Cardiac septum (tissue), 1 donor: ENCODE measurements at places on chromosomes 4 and X. TPM values are rescaled to one million over a fixed set of nuclear protein-coding genes. Genes with fewer than 3 reads are reported as not detected.

The CXCL1 gene
- total RNA-seq, result 0.86 TPM

The SPANXB1 gene
- total RNA-seq, result not detected

The TMLHE gene
- 33.0 TPM for total RNA-seq

The PLP1 gene
- total RNA-seq, result 2.2 TPM

The PPA2 gene
- 81.6 TPM for total RNA-seq

The EMCN gene
- total RNA-seq, result 27.5 TPM

The CEP44 gene
- total RNA-seq, result 11.1 TPM

The GAGE1 gene
- not detected for total RNA-seq

The SLC4A4 gene
- 22.0 TPM for total RNA-seq

The XAGE1A gene
- total RNA-seq, result not detected

- no peak for DNase-seq
These were observed 310.4 kb downstream of the ZNF674 start for GRCh38 chrX:46234775-46235174.

DNA sequence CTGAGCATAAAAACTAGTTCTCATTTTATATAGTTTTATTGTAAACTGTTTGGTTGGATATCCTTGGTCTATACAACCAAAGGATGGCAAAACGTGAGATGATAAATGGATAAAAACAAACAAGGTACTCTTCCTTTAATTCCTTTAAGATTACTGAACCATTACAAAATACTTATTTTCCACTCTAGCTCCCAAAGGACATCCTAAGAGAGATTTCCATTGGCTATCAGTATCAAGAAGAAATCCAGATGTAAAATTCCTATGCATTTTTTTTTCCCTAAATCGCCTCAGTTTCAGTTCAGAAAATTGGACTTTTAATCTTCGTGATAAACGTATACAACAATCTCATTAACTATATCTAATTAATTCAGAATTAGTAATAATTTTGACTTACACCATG is 2.3 kb downstream of the FBXL5 start:
- no peak for DNase-seq

GRCh38 chr4:129994715-129995114 is 898.8 kb downstream of the C4orf33 start:
- no peak for DNase-seq

DNA sequence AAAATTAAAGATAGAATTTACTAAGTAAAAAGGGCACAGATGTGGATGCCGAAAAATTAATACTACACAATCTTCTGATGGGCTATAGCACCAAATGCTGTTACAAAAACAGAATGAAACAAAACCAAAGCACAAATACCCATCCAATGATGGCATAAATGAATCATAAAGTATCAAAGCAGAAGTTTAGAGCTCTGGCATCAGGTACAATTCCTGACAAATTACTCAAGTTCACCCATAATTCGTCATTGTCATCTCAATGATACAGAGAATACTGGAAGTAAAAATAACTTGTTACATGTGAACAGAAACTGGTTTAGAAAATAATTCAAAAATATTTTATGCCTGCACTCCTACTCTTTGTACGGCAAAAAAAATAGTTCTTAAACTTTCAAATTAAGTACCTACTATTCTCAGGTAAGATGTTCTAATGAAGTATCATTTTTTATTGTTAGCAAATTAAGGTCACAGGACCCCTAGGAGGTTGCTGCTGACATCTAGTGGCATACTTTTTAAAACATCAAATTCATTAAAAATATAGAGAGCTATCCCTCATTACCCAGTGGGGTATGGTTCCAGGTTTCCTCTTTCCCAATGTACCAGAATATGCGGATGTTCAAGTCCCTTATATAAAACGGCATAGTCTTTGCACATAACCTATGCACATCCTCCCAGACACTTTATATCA is 126.1 kb downstream of the INPP4B start:
- no peak for DNase-seq

- DNase-seq, result no peak
These were observed 402.7 kb upstream of the TEX13C start for GRCh38 chrX:124917011-124917410.

- no peak for DNase-seq
These were observed 1.3 kb downstream of the GDI1 start for GRCh38 chrX:154437971-154438893.

DNA sequence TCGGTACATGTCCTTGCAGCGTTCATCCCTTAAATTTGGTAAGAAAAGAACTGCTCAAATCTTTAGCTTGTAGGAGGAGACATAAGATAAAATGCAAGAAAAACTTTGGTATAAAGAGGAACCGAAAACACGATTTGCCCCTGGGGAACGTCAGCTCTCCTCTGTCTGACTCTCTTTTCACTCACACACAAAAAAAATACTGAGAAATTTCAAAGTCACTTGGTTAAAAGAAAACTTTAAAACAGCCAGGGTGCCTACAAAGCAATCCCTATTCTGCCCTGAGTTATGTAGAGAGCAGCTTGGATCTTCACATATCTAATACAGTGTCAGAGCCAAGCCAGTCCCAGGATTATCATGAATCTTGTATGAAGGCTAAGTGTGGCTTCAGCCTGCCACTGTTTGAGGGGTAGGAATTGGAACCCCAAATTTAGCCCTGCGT is 248.5 kb upstream of the CXXC4 start:
- DNase-seq, result no peak

DNA sequence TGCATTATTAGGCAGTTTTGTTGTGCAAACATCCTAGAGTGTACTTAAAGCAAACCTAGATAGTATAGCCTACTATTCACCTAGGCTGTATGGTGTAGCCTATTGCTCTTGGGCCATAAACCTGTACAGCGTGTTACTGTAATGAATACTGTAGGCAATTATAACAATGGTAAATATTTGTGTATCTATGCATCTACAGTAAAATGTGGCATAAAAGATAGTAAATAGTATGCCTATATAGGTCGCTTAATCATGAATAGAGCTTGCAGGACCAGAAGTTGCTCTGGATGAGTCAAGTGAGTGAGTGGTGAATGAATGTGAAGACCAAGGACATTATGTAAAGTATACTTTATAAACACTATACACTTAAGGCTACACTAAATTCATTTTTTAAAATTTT is 16.6 kb downstream of the USO1 start:
- no peak for DNase-seq

- no peak for DNase-seq
These were observed at the start of gene NSG1 for GRCh38 chr4:4386736-4387392. Gene NSG1 (plus strand): TSS chr4:4387102. CDS start chr4:4387630, 528 bp downstream.

DNA sequence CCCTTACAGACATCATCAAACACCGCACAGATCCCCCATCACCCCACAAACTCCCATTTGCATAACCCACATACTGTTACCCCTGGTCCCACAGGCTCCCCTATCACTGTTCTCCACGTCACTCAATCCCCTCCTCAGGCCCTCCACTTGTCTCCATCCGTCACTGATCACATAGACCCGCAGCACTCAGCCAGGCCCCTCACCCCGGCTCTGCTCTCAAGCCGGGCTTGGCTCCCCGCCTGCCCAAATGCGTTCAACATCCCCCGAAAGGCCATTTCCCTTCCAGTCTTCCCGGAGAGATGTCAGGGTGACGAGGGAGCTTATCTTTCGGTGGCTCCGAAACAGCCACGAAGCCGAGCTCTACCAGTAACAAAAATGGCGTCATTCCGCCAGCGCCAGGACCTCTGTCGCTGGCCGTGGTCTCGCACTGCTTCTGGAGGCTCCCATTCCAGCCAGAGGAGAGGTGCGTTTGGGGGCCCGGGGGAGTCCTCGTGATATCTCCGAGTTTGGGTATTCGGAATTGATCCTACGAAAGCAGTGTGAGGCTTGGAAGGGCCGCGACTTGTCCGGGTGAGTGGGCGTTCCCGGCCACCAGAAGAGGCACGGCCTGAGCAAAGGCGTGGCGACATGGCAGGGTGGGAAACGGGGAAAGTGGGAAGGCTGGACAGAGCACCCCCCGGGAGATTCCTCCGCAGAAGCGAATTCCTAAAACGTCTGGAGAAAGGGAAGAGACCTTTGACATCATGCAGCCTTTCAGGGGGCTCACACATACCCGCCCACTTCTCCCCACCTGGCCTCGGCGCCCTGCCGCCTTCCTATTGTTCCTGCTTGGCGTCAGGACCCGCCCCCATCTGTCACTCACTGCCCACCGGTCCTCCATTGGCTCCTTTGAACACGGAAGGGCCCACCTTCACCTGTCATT is at the start of gene ZNF630:
Gene ZNF630 (minus strand): TSS at position 577 of the 922 bp plus-strand sequence. CDS start 4,754 bp downstream, outside the sequence.
- peak; percentile 93 for DNase-seq

DNA sequence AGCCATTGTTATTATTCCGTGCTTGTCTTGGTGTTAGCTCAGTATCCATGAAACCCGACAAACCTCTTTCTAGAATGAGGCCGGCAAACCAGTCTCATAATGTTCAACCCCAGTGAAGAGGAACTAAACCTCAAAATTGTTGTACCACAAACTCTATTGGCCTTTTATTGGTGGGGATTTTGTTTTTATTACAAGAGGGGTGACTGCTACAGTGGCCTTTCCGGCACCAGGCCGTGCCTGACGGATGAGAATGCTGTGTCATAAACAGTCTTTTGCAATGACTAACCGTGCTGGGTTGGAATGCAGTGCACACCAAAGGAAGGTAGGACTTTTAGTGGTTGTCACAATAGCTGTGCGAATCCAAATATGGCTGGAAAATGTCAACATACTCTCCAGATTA is 60.8 kb downstream of the SHROOM2 start:
- no peak for DNase-seq

DNA sequence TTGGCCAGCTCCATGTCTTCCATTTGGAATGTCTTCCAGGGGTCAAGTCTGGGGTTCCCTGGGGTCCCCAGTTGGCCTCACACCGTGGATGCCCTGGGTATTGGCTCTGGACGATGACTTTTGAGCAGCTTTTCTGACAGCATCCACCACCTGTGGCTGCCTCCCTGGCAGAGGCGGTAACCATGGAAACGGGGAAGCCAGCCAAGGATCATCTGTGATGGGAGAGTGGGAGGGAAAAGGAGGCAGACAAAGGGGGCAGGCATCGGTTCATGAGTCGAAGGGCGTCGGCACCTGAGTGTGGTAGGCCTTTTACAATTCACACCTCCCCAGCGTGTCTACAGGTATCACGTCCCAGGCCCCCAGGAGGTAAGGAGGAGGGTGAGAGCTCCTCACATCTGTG is 152.2 kb downstream of the ASMT start:
- DNase-seq, result no peak

- no peak for DNase-seq
These were observed 665.6 kb upstream of the PRKX start for GRCh38 chrX:4379071-4379470.

- DNase-seq, result no peak
These were observed 55.8 kb downstream of the GPC4 start for GRCh38 chrX:133359466-133359865.

GRCh38 chr4:55242506-55242905 is 103.5 kb upstream of the SRD5A3 start:
- no peak for DNase-seq

DNA sequence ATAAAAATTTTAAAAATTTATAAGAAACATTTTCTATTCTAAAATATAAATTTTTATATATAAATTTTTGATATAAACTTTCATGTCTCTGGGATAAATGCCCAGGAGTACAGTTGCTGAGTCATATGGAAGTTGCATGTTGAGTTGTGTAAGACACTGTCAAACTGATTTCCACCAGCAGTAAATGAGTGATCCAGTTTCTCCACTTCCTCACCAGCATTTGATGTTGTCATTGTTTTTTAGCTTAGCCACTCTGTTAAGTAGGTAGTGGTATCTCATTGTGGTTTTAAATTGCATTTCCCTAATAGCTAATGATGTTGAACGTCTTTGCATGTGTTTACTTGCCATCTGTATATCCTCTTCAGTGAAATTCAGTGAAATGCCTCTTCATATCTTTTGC is 66.5 kb downstream of the MAMLD1 start:
- no peak for DNase-seq

DNA sequence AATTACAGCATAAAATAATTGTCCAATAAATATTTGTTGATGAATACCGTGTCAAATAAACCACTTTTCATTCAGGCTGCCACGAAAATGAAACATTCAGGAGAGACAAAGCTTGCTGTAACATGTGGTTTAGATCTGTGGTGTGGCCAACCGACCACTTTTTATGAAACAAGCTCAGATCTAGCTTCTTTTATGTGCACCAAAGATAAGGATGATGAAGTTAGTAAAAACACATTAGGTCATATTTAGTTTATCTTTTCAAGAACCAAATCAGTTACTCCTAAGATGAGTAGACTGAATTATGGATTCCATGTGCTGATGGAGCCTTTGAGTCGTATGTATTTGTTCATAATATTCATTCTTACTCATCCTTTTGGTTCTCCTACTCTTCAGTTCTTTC is 35.8 kb downstream of the STOX2 start:
- no peak for DNase-seq

GRCh38 chr4:38060829-38061431 is 100.7 kb downstream of the PTTG2 start:
- no peak for DNase-seq

GRCh38 chr4:1967512-1968149 is 41.1 kb downstream of the NELFA start:
- DNase-seq, result no peak

- no peak for DNase-seq
These were observed 5.2 kb upstream of the KLF8 start for GRCh38 chrX:56226980-56227379.

DNA sequence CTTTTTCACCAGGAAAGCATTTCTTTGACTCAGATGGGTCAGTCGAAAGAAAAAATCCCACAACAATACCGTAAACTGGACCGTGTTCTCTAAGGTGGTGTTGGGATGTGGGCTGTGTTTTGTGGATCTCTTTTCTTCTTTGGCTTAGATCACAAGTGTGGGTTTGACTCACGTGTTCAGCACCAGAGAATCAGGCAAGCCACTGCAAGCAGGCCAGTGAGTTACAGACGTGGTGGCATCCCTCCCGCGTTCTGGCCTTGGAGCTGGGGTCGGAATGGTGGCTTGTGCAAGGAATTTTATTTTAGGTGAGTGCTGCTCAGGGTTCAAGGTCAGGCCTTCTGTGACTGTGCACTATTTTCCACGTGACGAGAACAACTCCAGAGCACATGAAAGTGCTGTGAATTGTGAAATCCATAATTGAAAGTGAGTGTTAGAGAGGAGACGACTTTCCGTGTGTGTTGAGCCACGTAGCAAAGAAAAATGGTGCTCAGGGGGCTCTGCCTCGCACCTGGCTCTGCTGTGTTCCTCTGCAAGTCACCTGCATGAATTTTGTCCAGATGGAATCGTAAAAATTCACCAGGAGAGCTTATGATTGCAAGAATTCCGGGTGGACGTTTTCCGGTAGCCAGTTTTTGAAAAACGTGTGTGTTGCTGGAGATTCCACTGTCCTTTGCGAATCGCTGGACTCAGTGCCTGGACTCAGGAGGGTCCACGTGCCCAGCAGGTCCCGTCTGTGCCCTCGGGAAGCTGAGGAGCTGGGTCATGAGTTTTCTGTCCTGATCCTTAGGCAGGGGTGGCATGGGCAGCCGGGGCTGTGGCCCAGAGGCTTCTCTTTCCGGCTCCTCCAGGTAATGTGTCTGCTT is 33.6 kb upstream of the HGFAC start:
- peak; percentile 50 for DNase-seq
